ENCODE measurements at places on chromosomes 4 and X.

DNA sequence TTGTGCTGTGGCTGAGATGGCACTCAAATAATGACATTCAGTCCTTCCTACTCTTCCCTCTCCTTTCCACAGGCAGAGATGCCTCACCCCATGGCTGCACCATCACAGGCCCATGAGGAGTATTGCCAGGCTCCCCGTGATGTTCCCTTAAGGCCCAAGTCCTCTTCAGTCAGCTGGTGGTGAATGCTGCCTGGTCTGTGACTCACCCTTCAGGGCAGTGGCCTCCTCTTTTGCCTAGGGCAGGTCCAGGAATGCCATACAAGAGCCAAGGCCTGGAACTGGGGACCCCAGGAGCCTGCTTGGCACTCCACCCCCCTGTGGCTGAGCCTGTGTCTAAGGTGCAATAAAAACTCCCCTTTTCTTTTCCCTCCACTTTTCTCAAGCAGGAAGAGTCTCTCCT is 144.2 kb upstream of the GEMIN8 start:
- DNase-seq: no peak

- DNase-seq: no peak
Measured at GRCh38 chr4:41549478-41549877, 11.5 kb downstream of the LIMCH1 start.

GRCh38 chr4:80015407-80016189 is 57.4 kb downstream of the ANTXR2 start:
- no peak for DNase-seq

- DNase-seq: no peak
Measured at GRCh38 chrX:10855845-10856244, 235.5 kb upstream of the MID1 start.

DNA sequence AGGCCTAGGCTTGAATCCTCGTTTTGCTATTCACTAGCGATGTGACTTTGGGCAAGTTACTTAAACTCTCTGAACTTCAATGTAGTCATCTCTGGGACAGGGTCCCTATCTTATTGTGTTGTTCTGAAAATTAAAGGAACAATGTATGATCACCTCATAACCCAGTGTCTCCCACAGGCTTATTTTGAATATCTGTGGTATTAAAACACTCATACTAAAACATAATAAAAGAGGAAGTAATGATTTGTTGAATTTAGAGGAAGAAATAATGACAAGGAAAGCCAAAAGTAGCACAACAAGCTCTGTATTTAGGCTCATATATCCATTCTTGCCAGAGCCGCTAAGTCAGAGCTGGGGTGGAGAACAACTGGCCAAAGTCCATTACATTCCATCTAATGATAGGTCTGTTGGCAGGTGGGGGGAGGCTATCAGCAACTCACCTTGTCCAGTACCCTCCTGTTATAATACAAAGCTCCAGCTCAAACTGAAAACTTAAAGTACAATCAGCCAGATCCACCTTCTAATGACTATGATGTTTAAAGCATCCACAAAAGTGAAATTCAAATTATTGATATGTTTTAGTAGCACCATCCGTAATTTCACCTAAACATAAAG is 64.5 kb upstream of the LSM6 start:
- DNase-seq: no peak

DNA sequence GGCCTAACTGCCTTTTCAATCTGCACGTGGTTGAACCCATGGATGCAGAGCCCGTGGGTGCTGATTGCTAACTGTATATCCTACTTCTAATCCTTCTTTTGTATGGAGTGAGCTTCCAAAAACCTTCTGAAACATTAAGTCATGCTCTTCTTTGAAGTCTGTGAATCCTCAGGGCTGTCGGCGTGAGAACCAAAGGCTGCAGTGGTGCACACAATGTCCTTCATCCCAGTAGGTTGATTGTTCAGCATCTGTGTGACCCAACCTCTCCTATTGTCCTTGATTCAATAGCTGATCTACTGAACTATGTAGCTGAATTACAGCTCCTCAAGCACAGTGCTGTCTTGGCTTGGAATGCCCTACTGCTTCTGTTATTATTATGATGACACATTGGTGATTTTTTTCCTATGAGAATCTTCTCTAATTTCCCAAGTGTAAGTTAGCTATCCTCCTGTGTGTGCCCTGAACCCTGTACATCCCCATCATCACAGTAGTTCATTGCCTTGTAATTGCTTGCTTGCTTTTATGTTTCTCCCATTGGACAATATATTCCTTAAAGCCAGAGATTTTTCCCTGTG is 294.6 kb downstream of the TRIML1 start:
- no peak for DNase-seq

- no peak for DNase-seq
Measured at GRCh38 chr4:99400831-99401230, 34.3 kb downstream of the ADH7 start.

- no peak for DNase-seq
Measured at GRCh38 chrX:150623583-150623982, 55.2 kb downstream of the MTM1 start.

DNA sequence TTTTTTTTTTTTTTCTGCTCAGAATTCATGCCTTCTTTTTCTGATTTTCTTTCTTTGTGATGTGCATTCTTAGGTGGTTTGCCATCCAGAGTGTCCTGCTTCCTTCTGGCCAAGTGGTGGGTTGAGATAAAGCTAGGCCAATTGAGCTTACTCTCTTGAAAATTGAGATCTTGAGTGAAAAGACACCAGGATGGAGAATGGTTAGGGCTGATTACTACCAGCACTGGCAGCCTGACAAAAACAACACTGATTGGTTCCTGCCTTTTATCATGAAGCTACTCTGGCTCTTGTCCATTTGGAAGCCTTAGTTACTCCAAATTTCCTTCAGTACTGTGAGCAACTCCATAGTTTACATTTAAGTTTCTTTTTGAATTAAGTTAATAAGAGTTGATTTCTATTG is 404.0 kb downstream of the PPARGC1A start:
- DNase-seq: no peak

DNA sequence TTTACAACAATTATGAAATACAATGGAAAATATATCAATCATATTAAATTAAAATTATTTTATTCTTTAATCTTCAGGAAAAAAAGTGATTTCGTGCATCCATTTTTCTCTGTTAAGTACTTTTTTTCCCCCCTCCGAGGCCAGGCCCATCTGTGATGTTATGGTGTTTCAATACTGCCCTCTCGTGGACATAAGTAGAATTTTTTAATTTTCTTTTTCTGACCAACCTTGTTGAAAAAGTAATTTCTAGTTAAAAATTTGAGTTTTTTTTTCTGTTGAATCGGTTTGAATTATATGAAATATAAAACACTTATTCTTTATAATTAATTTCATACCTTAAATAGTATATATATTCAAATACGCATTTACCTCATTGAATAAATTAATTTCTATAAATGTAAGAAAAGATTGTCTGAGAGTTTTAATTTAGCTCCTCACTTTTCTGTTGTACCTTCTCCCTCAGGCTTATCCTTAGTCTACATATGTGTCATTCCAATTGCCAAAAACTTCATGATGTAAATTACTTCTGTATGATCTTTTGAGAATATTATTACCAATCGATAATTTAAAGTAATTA is 175.8 kb upstream of the TECRL start:
- DNase-seq: peak; percentile 22

DNA sequence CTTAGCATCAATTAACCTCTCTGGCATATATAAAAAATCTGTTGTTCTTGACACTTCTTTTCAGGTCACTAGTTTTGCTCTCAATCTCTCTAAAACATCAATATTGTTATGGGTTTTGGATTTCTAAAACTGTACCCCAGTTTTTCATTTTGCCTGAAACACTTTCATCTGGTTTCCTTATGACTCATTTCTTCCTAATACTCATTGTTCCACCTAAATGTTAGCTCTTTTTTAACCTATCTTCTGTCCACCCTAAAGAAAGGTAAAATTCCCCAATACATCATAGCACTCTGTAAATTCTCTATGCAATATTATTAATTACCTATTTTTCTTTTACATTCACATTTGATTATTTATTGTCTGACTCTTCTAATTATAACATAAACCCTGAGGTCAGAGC is 575.5 kb upstream of the NDST4 start:
- no peak for DNase-seq

DNA sequence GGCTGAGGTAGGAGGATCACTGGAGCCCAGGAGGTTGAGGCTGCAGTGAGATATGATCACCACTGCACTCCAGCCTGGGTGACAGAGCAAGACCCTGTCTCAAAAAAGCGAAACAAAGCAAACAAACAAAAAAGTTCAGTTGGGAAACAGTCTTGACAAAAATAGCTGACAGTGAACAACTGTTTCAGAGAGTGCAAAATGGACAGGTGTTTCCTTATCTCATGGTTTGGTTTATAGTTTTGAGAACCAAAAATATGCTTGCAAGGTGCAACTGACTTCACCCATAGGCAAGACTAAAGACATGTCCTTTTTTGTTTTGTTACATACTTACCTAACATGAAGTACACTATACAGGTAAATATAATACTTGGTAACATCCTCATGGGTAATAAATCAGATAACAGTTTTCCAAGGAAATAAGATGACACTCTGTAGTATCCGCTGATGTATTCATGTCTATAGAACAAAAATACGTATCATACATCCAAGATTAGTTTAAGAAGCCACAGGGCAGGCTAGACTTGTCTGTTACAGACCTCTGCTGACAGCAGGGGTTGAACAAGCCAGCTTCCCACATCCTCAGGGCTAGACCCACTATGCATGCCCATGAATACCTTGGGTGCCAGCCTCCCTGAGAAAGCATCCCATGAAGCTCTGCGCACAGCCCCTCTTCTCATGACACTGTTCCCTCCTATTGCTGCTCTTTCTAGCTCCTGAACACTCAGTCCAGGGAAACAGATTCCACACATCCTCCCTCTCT is 59.3 kb downstream of the ABCG2 start:
- no peak for DNase-seq

- DNase-seq: no peak
Measured at GRCh38 chr4:185576962-185577950, 41.9 kb upstream of the PDLIM3 start.

DNA sequence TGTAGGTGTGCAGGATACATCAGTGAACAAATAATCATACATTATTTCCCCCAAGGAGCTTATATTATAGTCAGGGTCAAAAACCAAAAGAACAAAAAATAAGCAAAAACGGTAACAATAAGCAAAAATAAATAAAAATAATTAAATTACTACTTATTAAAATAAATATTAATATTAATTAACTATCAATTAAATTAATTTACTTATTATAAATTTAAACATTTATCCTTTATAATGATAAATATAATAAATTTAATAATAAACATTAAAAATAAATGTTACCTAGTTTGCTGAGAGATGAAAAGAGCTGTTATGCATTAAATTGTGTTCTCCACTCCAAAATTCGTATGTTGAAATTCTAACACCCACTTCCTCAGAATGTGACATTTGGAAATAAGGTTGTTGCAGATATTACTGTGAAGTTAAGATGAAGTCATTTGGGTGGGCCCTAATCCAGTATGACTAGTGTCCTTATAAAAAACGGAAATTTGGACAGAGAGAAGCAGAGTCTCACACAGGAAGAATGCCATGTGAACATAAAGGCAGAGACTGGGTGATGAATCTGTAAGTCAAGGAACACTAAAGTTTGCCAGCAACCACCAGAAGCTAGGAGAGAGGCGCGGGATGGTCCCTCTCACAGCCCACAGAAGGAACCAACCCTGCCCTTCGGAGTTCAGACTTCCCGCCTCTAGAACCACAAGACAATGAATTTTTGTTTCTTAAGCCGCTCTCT is 67.2 kb upstream of the IBSP start:
- no peak for DNase-seq

DNA sequence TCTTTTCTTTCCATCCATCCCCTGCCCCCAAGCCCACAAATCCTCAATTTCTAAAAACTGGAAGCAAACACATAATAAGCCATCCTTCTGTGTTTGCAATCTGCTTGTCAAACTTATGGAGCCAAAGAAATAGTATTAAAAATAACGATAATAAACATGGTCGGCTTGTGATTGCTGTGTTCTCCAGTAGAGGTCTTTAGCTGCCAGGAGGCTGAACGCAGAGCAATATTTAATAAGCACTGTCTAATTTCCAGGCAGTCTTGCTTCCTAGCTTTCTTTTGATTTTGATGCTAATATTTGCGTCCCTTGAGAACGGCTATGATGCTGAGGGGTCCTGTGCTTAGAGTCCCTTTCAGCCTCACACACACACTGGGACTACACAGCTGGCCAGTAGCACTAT is 3.2 kb upstream of the HELT start:
- DNase-seq: no peak

DNA sequence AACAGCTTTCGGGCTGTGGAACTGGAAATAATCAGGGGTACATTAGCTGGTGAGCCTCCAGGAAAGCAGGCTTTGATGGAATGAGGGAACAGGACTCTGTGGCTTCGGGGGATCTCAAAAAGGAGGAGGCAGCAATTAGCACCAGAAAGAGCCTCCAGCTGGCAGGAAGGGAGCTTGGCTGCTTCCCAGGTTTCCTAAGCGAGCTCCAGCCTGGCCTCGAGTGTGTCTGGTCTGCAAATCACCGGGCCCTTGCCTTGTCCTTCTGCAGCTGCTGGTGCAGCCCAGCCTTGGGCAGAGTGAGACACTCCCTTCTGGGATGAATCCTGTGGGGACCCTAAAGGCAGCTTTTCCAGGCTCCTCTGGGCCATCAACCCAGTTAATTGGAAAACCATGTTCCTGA is 10.7 kb upstream of the PDHA1 start:
- DNase-seq: no peak

- no peak for DNase-seq
Measured at GRCh38 chrX:75115707-75116413, 40.2 kb downstream of the ABCB7 start.

GRCh38 chr4:121786221-121786620 is 14.9 kb upstream of the EXOSC9 start:
- DNase-seq: no peak

DNA sequence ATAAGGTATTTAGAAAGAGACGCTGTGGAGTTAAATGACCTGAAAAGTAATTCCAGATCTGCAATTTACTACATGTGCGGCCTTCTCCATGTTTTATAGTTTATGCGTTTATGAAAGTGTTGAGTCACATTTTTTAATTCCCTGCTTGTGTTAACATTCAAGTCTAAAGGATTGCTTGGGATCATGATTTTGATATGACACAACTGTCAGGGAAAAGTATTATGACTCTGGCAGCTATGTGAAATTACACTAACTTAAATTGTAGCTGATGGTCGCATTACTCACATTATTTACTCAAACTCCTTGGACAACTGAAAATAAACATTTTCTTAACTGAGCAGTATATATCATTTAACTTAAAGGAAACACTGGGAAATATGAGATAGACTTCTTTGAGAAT is 14.3 kb upstream of the GABRB1 start:
- DNase-seq: no peak

DNA sequence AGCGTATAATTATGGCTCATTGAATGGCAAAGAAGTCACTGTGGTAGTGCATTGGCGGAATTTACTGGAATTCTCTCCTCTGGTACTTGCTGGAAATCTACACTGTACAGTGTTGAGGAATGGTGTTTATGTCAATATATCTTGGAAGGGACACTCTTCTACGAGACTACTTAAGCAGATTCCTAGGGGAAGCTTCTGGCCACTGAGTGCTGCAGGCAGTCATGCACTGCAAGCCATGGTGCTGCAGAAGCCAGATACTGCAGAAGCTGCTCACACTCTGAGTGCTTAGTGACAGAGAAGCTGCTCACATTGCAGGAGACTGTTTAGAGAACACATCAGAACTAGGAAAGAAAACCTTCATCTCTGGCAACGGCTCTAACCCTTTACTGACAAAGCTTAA is 725.0 kb downstream of the CCSER1 start:
- peak; percentile 19 for DNase-seq
